Spleen (tissue), 13 donors: ENCODE measurements at places on chromosomes 4 and X. TPM values are rescaled to one million over a fixed set of nuclear protein-coding genes. Genes with fewer than 3 reads are reported as not detected.

GRCh38 chr4:154559494-154560418 lies 3.1 kb upstream of the FGB start:
- DNase-seq, result no peak

RTL9 gene
- total RNA-seq, result not detected

RPGR gene
- 10.5 TPM for total RNA-seq

- peak; percentile 87 for DNase-seq
Observed at GRCh38 chr4:174522183-174523024, at the start of gene HPGD. TSS of gene HPGD (minus strand) at chr4:174522488. CDS start at chr4:174522451, 37 bp downstream.

- no peak for DNase-seq
Observed at GRCh38 chrX:112521676-112522075, 158.1 kb downstream of the LHFPL1 start.

- no peak for DNase-seq
Observed at GRCh38 chr4:150648123-150648522, 66.2 kb downstream of the MAB21L2 start.
